ENCODE measurements at places on chromosomes 12 and 14.
A peak's percentile ranks its signal among the peaks of the same experiment; 100 is the strongest.

GRCh38 chr12:66898700-66899469, 220.0 kb upstream of the GRIP1 start:
- DNase-seq, result no peak

DNA sequence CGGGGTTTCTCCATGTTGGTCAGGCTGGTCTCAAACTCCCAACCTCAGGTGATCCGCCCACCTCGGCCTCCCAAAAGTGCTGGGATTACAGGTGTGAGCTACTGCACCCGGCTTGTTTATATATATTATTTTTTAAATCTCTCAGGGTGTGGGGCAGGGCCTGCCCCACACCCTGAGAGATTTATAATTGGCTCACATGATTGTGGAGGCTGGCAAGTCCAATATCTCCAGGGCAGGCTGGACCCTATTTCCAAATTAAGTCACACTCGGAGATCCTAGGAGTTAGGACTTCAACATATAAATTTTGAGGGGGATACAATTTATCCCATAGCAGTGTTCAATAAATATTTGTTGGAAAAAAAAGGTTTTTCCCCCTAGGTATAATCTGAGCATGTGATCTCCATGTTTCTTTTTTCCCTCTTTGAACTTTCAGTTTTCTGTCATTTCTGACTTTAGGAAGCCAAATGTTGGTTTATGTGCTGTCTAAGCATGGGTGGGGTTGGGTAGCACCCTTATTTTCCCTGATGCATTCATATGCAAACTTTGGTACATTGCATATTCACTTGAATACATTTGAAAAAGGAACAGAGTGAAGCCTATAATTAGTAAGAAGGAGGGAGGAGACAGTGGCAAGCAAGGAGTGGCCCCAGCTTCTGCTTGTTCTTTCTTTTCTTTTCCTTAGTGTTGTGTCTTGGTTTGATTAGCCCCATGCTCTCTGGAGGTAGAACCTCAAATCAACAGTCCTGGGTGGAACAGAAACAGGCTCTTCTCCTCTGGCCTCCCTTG, 8.7 kb upstream of the A2ML1 start:
- no peak for DNase-seq

- DNase-seq, result no peak
These were observed 15.4 kb downstream of the BDKRB1 start for GRCh38 chr14:96271421-96271762.

- DNase-seq, result no peak
These were observed 514.2 kb downstream of the VRK1 start for GRCh38 chr14:97311411-97311810.

- peak; percentile 93 for DNase-seq
These were observed 11.9 kb downstream of the CFAP54 start for GRCh38 chr12:96501133-96501761.
